ENCODE measurements at places on chromosomes 5 and 9. TPM values are rescaled to one million over a fixed set of nuclear protein-coding genes. Genes with fewer than 3 reads are reported as not detected.
A peak's percentile ranks its signal among the peaks of the same experiment; 100 is the strongest.

Gene MSMP
- not detected for total RNA-seq

Gene CFAP157
- not detected for total RNA-seq

Gene ACSL6
- 5.5 TPM for total RNA-seq

Gene STPG3
- not detected for total RNA-seq

Gene C5orf58
- not detected for total RNA-seq

Gene C5orf34
- 0.81 TPM for total RNA-seq

Gene FCN1
- not detected for total RNA-seq

Gene MARVELD2
- 0.52 TPM for total RNA-seq

Gene PALM2AKAP2
- 0.62 TPM for total RNA-seq

Gene ATP10B
- not detected for total RNA-seq

- DNase-seq = no peak
Observed at GRCh38 chr5:156584871-156585270, 257.9 kb downstream of the SGCD start.

GRCh38 chr9:15831384-15831783 is 278.5 kb downstream of the CCDC171 start:
- DNase-seq = no peak

DNA sequence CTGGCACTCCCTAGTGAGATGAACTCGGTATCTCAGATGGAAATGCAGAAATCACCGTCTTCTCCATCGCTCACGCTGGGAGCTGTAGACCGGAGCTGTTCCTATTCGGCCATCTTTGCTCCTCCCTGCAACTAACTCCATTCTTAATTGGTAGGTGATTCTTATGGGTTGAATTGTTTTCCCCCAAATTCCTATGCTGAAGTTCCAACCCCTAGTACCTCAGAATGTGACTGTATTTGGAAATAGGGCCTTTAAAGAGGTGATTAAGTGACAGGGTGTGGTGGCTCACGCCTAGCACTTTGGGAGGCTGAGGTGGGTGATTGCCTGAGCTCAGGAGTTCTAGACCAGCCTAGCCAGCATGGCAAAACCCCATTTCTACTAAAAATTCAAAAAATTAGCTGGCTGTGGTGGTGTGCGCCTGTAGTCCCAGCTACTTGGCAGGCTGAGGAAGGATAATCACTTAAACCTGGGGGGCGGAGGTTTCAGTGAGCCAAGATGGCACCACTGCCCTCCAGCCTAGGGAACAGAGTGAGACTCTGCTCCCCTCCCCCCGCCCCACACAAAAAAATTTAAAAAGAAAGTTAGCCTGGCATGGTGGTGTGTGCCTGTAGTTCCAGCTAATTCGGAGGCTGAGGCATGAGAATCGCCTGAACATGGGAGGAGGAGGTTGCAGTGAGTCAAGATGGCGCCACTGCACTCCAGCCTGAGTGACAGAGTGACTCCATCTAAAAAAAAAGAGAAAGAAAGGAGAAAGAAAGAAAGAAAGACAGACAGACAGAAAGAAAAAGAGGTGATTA is 25.2 kb upstream of the FOCAD start:
- no peak for DNase-seq

GRCh38 chr5:98464737-98465330 is 308.6 kb upstream of the RGMB start:
- no peak for DNase-seq

GRCh38 chr9:122219856-122220672 is 8.7 kb downstream of the LHX6 start:
- DNase-seq = no peak

DNA sequence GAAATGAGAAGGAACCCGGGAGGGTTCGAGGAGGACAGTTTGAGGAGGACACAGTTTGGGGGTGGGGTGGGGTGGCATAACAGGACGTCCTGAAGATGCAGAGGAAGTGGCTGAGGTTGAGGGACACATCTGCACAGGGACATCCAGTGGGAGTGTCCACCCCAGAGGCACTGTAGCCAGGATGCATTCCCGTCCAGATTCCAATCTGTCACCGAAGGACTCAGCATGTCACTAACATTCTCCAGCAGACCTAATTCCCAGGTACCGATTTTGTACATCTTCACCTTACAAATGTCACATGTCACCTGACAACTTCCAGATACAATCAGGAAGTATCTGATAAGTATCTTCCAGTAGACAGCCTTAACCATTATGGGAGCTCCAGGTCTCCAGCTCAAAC is 42.6 kb downstream of the EPB41L4B start:
- no peak for DNase-seq

DNA sequence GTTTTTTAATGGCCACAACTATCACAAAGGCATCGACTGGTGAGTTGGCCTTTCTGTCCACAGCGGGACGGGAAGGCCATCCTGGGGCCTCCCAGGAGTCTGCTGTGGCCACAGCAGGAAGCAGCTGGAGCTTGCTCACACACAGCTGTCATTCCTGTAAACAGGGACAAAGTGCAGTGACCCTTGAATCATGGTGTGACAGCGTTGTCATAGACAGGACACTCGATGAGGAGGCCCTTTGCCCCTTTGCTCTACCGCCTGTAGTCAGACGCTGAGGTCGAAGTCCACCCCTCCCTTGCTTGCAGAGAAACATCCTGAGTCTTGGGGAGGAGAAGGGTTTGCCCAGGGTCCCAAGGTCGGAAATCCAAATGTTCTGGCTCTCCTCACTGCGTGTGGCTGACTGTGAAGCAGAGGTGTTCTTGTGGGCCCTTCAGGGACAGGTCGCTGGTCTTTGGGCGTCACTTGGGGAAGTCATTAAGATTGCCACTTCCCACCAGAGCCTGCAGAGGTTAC is 35.1 kb downstream of the NDST1 start:
- no peak for DNase-seq

- DNase-seq = no peak
Observed at GRCh38 chr9:126016579-126017290, 269.6 kb downstream of the PBX3 start.

GRCh38 chr5:39399135-39400036 is 25.4 kb downstream of the DAB2 start:
- DNase-seq = peak; percentile 5

- no peak for DNase-seq
Observed at GRCh38 chr5:171521219-171521633, 101.8 kb downstream of the FGF18 start.
